ENCODE measurements at places on chromosomes 4 and X.

GRCh38 chr4:111924696-111925095 is 220.6 kb upstream of the FAM241A start:
- DNase-seq, result no peak

- DNase-seq, result no peak
Measured at GRCh38 chrX:69133921-69134542, 31.2 kb downstream of the PJA1 start.

DNA sequence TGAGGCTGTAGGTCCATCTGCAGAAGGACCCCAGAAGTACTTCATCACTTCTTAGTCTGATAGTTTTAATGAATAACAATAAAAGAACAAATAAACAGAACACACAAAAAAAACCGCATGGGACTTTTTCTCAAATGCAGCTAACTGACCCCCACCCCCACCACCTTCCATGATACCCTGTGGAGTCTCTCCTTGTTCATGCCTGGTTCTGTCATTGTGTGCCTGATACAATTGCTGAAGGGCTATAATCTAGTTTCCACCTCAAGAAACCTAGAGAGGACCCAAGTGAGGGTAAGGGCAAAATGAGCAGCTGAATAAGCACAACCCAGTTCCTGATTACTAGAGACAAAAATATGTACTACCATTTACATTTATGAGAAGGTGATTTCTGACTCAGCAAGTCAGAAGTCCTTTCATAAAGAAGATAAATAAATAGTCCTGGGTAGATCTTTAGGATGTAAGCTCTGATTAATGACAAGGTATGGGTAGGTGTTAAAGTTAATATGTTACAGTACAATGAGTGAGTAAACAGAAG is 155.1 kb downstream of the TMA16 start:
- no peak for DNase-seq

GRCh38 chr4:152424396-152424795 is 111.5 kb downstream of the FBXW7 start:
- no peak for DNase-seq

DNA sequence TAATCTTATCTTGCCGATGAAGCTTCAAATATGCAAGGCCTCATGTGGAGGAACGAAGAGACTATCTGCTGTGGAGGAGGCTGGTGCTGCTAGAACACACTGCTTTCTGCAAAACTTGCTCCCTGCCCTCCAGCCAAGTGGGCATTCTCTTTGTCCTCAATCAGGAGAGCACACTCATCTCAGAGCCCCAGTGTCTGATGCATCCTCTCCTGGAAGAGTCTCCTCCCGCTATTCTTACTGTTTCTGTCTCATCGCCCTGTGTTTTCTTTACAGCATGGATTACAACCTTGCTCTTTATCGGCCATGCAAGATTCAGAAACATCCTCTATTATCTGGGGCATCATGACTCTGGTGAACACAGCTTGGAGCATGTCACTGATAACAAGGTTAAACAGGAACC is 68.2 kb upstream of the MTNR1A start:
- no peak for DNase-seq

DNA sequence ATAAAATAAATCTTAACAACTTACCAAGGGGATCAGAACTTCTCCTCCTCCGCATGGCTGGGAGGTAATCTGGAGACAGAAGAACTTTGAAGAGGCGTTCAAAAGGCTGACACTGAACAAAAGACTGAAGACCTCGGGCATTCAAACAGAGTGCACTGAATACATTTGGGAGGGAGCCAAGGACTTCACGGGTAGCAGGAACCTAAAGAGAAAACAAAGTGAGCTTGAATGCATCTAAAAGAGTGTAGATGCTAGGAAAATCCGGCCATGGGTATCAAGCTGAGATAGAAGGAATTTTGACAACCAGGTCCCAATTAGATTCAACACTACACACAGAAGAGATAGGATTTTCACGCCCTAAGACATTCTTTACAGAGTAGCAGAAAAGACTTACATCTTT is 69.6 kb downstream of the HUWE1 start:
- DNase-seq, result no peak

- no peak for DNase-seq
Measured at GRCh38 chrX:39677585-39677977, 420.2 kb downstream of the BCOR start.

DNA sequence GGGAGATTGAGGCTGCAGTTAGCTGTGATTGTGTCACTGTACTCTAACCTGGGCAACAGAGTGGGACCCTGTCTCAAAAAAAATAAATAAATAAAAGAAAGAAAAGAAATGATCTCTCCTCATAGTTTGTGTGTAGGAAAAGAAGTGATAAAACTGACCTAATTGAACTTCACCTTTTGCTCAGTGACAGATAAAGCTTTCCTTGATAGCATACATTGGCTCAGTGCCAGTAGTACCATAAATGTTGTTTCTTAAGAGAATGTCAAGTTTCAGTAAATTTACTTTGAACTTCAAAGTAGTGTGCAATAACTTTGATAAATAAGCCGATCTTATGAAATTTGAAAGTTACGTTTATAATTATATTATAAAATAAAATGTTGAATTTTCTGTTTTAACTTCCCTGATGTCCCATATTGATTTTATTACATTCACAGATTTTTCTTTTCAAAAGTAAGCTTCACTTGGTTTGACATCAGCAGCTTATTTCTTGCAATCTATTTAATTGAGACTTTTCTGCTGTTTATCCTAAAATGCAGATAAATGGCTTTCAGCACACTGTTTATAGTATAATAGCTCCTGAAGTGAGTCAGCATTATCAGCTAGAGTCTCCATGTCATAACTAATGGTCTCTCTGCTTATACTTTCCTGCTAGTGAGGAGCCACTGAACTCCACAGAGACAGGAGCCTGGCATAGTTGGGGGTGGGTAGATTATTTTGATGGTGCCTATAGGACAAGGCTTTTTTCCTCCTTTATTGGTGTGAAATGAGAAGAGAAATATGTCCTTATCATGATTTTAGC is 330.1 kb downstream of the BMPR1B start:
- DNase-seq, result no peak

- no peak for DNase-seq
Measured at GRCh38 chrX:120840827-120841226, 34.8 kb downstream of the CT47B1 start.

- no peak for DNase-seq
Measured at GRCh38 chrX:150203248-150203645, 159.9 kb upstream of the MAMLD1 start.

- DNase-seq, result no peak
Measured at GRCh38 chr4:88822034-88822789, 124.6 kb upstream of the NAP1L5 start.

- no peak for DNase-seq
Measured at GRCh38 chrX:11557120-11557519, 108.6 kb downstream of the ARHGAP6 start.

GRCh38 chr4:169267070-169267469 is 3.7 kb downstream of the SH3RF1 start:
- DNase-seq, result no peak

- no peak for DNase-seq
Measured at GRCh38 chr4:184349283-184350039, 124.9 kb downstream of the IRF2 start.

- DNase-seq, result no peak
Measured at GRCh38 chr4:181477591-181477990, 765.6 kb upstream of the TENM3 start.

GRCh38 chr4:35818520-35818919 is 425.8 kb downstream of the ARAP2 start:
- no peak for DNase-seq

DNA sequence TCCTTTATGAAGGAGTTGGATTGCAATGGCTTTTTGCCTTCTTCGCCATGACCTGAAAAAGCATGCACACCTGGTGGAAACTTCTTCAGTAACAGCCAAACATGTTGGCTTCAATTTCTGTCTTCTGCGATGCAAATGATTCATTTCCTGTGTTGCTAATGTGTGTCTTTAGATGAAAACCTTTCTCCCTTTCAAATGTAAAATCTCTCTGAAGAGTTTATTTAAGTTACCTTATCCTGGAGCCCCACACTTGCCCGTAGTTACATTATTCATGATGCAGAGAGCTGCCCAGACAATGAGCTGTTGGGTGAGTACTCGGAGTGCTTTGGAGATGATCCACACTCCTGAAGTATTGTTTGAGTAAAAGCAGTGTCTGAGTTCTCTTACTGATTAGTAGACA is 1100.9 kb downstream of the RPA4 start:
- no peak for DNase-seq

DNA sequence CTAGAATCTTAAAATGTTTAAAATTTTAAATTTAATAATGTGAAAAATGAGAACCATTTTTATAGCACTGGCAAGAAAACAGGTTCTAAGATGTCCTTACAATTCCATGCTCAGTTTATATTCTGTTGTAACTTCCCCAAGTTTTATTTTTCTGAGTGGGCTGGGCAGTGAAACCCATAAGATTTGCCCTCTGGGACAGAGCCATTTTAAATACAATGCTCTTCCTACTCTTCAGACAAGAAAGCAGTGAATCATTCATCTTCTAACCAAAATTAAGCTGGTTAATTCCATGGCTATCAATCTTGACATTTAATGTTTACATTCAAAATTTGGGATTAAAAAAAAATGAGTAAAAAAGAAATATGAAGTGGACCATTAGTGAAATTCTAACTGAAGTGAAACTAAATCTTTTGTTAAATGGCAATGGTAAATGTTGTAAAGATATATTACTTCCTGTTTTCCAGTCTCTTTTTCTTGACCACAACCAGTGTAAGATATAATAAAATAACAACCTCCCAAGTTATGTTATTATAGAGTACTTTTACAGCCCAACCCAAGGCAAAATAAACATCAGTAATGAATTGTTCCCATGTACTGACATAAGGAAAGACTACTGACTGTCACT is 37.2 kb upstream of the PTPN13 start:
- no peak for DNase-seq

DNA sequence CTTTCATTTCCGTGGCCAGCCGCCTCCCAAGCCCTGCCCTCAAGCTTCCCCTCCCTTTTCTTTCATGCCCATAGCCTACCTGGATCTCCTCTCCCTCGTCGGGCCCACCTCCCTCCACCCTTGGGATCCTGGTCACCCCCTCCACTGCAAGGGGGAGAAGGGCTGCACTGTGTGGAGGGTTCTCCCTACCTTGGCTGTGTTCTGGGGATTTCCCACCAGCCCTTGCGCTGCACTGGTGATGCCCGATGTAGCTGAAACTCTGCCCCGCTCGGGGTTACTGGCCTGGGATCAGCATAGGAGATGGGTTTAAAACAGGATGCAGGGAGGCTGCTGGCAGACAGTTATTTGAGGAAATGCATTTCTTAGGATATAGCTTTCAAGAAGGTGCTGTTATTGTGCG is 128.9 kb downstream of the TBL1X start:
- no peak for DNase-seq

- no peak for DNase-seq
Measured at GRCh38 chrX:68895341-68895755, 66.5 kb downstream of the EFNB1 start.

DNA sequence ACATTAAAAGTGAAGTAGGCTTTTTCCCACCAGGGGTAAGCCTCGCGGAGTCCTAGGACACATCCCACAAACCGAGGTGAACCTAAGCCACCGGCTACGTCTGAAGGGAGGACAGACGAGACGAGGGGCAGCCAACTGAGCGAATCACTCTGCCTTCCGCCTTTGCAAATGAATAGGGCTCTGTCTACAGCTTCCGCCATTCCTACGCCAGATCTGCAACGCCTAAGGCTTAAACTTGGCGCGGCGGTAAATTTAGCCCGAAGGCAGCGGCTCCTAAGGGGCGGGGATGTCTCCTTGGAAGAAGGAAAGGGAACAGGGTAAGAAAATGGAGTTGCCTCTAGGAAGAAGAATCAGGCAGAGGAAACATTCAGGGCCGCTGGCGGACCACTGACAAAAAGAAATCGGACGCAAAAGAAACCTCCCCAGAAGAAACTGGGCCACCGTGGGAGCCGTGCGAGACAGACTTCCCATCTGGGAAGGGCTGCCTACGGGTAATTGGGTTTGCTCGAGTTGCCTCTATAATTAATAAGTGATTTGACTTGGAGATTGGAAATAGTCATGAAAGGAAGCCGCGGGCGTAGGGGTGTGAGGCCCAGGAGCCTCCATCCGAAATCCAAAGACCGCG is 90.5 kb downstream of the BCOR start:
- no peak for DNase-seq

DNA sequence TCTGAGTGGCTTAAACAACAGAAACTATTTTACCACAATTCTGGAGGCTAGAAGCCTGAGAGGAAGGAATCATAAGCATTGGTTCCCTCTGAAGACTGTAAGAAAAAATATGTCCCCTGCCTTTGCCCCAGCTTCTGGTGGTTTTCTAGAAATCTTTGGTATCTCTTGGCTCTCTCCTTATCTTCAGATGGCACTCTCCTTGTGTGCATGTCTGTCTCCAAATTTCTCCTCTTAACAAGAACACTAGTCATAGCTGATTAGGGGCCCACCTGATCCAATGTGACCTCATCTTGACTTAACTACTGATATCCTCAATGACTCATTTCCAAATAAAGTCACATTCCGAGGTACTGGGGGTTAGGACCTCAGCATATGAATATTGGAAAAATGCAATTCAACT is 635.0 kb upstream of the NR3C2 start:
- no peak for DNase-seq

DNA sequence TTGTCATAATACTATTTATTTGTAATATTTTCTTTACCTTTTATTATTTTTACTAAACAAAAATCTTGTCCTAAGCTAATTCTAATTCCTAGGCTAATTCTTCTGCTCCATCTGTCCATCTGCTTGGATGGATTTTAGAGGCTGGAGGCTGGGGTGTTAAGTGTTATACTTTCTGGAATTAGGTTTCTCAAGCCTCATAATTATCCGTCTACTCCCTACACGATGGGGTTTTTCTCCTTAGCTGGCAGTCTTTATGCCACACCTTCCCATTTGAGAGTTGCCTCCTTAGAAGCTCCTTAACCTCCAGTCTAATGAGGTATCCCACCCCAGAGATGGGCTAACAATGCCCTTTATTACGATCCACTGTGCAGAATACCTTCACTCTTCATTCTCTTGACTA is 37.6 kb upstream of the LGI2 start:
- no peak for DNase-seq

DNA sequence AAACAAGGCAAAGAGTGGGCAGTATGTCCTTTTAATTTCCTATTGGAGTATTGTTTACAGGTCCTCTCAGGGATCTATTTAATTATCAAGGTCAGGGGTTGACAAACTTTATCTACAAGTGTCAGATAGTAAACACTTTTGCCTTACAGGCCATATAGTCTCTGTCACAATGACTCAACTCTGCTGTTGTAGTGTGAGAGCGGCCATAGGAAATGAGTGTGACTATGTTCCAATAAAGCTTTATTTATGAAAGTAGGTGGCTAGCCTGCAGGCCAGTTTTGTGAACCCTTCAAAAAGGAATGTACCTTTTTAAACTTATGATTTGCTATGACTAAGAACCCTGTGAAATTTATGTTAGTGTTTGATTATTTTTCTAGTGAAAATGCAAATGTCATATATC is 156.1 kb downstream of the GPAT3 start:
- no peak for DNase-seq

DNA sequence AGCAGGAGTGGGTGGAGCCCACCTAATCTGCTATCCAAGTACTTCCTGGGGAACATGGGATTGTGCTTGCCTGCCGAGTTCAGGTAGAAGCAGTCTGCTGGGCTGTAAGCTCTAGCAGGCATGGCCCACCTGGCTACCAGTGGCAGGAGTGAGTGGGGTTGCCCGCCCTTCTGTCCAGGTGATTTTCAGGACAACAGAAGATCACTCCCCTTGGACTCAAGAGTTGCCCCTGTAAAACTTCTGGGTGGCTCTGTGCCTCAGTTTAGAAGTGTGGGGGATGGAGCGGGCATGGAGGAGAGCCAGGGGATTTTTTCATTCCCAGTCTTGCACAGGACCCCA is 43.5 kb downstream of the NDST3 start:
- no peak for DNase-seq

- DNase-seq, result no peak
Measured at GRCh38 chrX:2576793-2577192, 76.0 kb upstream of the DHRSX start.
